Right ventricle myocardium inferior (tissue), 1 donor: ENCODE measurements at places on chromosomes 6 and 20. TPM values are rescaled to one million over a fixed set of nuclear protein-coding genes. Genes with fewer than 3 reads are reported as not detected.

DNA sequence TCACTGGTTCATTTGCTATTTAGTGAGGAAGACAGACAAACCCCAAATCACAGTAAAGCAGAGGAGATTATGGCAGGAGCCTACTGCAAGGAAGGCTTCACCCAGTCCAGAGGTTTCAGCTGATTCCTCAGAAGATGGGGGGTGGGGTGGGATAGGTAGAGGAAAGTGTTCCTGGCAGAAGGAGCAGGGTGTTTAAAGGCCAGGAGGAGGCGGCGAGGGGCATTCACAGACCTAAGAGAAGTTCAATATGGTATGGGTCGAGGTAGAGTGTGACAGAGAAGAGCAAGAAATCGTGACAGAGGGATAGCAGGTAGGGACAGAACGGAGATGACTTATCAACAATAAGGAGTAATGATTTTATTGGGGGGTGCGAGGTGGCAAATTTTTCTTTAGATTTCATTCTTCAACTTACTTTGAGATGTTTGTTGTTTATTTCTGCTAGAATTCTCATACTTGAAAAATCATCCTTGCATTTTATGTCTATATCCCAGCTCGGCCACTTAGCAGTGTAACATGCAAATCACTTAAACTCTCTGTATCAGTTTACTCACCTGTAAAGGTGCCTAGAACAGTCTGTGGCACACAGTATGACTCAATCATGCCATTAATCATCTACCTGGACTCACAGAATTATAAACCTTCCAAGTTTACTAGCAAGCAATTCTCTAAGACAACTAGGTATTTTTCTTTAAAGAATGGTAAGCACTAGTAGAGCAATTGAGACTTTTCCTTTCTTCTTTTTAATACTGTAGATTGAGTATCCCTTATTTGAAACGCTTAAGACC, 176.7 kb downstream of the REV3L start:
- DNase-seq: no peak

DNA sequence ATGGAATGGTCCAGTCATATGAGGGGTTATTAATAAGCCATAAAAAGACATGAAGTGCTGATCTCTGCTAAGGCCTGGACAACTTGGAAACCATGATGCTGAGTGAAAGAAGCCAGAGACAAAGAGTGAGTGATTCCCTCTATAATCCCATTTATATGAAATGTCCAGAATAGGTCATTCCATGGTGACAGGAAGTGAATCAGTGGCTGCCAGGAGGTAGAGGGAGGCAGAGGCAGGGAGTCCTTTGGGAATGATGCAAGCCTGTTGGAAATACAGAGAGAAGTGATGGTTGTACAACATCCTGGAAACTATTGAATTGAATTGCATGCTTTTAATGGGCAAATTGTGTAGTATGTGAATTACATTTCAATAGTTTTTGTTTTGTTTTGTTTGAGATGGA, 26.4 kb downstream of the ANKRD60 start:
- no peak for DNase-seq

GRCh38 chr6:140003217-140003616, 628.8 kb upstream of the CITED2 start:
- no peak for DNase-seq

DNA sequence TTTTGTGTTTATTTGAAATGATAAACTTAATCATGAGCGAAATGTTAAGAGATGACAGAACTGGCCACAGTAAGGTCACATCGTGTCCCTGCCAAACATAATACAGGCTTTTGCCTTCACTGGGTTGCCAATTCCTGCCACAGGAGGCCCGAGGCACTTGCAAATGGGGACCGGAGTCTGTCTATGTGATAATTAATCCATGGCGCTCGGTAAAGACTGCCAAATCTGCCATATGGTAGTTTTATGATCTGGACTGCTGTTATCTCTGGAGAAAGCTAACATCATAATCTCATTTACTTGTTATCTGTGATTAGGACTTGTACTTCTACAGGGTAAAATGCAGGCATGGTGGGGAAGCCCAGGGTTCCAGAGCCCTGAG, 170.5 kb upstream of the TSHZ2 start:
- DNase-seq: peak; percentile 71

- DNase-seq: no peak
Observed at GRCh38 chr6:167804281-167805013, 22.3 kb upstream of the AFDN start.

GRCh38 chr6:18330548-18331081, 56.5 kb upstream of the RNF144B start:
- no peak for DNase-seq

- no peak for DNase-seq
Observed at GRCh38 chr6:137750297-137750696, 116.8 kb upstream of the TNFAIP3 start.

- DNase-seq: no peak
Observed at GRCh38 chr6:13709689-13710551, 1.7 kb downstream of the RANBP9 start.

GRCh38 chr20:37556538-37556937, 28.9 kb upstream of the BLCAP start:
- no peak for DNase-seq

DNA sequence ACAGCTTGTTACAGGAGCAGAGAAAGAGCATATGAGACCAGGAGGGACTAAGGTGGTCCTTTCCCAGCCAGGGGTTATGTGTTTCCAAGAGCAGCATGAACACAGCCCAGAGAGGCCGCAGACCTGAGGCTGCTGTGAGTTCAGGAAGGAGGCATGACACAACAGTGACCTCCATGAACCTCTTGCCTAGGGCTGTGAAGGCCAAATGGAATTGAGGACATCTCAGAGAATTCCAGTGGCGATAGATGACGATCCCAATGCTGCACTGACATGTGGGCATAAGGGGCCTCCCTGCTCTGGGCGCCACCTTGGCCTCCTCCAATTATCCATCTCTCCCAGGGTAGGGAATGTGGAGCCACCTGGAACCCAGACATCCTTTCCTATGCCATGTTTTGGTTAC, 79.9 kb upstream of the FUCA2 start:
- no peak for DNase-seq

GRCh38 chr6:125773387-125774341, 17.1 kb upstream of the NCOA7 start:
- no peak for DNase-seq

DNA sequence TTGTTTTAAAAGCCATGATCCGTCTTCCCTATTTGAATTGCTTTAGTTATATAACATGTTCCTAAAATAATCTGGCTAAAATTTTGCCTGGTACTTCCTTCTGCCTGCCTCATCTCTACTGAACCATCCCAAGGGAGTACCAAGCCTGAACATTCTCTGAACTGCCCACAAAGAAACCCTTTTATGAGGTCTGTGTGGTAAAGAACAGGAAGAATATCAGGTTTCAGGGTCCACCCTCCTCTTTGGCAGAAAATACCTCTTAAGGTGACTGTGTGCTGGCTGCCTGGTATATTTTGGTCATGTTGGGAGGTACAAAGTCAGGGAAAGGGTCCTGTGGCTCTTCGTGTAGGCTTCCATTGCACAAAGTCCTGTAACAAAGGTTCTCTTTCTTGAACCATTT, 574.1 kb upstream of the CHD6 start:
- DNase-seq: no peak

GRCh38 chr6:1317302-1317815, 5.5 kb downstream of the FOXQ1 start:
- DNase-seq: no peak

DNA sequence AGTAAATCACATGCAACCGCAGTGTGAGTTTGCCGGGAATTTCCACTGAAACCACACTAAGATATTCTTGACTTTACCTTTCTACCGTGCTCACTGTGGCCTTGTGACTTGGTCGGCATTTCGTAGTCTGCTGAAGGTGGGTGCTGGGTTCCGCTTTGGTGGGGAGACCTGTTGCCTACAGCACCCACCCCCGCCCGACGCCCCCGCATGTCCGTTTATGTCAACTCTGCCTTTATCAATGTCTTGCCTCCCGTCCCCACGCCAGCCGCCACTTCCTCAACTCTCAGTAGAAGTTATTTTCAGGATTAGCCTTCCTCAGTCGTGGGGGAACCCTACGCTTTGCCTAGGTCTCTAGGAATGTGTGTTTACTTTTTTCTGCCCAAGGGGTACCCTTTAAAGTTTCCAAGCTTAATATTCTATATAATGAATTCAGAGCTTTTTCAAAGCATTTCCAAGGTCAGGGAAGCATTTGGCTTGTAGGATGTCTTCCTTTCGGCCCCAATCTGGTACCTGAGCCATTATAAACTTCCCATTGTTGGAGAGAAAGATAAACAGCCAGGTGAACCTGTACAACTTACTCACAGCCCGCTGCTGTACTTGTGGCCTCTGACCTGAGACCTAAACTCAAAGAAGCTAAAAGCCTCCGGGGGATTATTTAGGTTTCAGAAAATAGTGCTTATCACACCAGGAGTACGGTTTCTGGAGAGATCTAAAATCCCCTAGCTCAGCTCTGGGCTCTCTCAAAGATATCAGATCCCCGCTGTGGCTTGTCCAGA, 54.2 kb downstream of the TBC1D7 start:
- DNase-seq: no peak

GRCh38 chr6:166608774-166609173, 18.3 kb downstream of the RPS6KA2 start:
- DNase-seq: no peak

Gene SLC22A3
- 1.8 TPM for total RNA-seq

Gene LY6G6F
- total RNA-seq: not detected

Gene NKAPL
- total RNA-seq: 7.4 TPM

Gene LYRM4
- total RNA-seq: 23.3 TPM

Gene CCR6
- not detected for total RNA-seq

Gene MAPK13
- total RNA-seq: 0.70 TPM

Gene DEFB124
- total RNA-seq: not detected

Gene PPP1R11
- total RNA-seq: 44.3 TPM

Gene TEAD3
- 32.2 TPM for total RNA-seq

Gene CST4
- total RNA-seq: not detected
